ENCODE measurements at places on chromosomes 4 and X.

DNA sequence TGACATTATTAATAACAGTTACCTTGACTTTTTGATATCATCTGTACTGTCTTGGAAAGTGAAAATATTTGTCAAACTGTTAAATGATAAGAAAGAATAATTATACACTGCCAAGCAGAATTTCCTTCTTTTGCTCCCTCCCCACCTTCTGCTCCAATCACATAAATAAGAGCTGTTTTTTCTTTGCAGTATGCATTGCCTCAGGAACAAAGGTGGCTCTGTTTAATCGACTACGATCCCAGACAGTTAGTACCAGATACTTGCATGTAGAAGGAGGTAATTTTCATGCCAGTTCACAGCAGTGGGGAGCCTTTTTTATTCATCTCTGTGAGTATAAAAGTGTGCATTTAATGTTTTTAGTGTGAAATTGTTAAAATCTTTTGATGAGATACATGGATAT, 66.1 kb downstream of the CCKAR start:
- no peak for DNase-seq

- no peak for DNase-seq
These were observed 1.8 kb upstream of the GPR82 start for GRCh38 chrX:41722214-41722613.

DNA sequence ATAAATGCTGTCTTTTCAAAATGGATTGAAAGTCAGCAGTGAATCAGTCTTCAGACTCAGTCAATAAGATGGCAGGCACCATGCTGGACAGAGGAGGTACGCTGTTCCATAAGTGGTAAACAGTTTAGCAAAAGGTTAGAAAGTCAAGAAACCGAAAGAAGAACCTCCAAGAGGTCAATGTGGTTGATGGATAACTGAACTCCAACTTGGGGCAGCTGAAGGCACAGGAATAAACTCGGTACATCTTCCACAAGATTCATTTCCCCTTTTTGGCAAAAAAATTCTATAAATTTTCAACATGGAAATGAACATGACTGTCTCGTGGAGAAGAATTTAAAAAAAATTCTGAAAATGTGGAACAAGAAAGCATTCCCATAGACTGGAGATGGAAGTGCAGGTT, 18.4 kb upstream of the SEL1L3 start:
- DNase-seq, result no peak

GRCh38 chr4:76205476-76205875, 8.1 kb downstream of the SCARB2 start:
- DNase-seq, result no peak

- no peak for DNase-seq
These were observed 99.2 kb downstream of the NSUN7 start for GRCh38 chr4:40848940-40849339.

DNA sequence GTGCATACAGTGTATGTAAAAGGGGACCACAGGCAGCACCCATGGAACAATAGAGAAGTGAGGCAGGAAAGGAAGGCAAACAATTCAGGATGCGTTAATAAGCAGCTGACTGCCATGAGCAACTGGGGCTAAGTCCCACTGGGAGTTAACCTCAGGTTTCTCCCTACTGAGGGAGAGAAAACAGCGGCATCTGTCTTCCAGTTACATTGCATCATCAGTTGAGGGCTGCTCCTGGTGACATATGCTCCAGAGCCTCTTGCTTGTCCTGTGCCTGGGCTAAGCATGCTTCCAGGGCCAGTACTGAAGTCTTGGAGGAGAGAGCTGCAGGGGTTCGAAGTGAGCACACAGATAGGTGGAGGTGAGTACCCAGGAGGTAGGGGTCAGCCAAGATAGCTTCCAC, 24.3 kb downstream of the RAI2 start:
- no peak for DNase-seq

DNA sequence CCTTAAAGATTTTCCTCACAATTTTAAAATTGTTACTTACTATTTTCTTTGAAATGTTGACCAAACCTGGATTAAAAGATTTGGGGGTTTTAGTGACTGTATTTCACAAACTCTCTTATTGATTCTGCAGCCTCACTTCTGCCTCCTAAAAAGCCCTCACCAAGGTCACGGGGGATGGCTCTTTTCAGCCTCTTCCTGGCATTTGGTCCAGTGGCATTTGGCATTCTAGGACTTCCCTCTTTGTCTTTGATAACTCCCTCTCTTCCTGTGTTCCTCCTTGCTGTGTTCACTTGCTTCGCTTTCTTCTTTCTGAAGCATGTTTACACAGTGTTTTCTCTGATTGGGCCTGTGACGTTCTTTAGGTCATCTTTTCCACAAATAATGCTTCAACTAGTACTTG, 21.5 kb downstream of the PKD2 start:
- no peak for DNase-seq

GRCh38 chr4:112766422-112766821, 129.5 kb downstream of the LARP7 start:
- no peak for DNase-seq
